ENCODE measurements at places on chromosomes 12 and 14.

- no peak for DNase-seq
These were observed 134.1 kb upstream of the KRAS start for GRCh38 chr12:25384893-25385248.

DNA sequence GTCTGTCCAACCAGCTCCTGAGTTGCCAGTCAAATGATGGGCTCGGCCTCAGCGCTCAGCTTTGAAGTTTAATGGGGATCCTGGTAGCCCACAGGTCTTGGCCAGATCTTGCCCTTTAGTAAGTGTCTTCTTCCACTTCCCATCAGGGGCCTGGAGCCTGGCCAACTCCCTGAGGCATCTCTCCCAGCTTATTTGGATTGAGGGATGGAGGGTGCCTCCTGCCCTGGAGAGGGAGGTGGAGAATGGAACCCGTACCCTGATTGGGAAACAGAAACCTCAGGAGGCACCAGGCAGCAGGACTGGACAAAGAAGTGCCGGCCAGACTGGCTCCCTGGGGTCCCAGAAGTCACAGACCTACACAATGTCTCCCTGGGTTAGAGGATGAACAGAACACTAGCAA is 40.5 kb upstream of the LTBP2 start:
- DNase-seq: no peak

DNA sequence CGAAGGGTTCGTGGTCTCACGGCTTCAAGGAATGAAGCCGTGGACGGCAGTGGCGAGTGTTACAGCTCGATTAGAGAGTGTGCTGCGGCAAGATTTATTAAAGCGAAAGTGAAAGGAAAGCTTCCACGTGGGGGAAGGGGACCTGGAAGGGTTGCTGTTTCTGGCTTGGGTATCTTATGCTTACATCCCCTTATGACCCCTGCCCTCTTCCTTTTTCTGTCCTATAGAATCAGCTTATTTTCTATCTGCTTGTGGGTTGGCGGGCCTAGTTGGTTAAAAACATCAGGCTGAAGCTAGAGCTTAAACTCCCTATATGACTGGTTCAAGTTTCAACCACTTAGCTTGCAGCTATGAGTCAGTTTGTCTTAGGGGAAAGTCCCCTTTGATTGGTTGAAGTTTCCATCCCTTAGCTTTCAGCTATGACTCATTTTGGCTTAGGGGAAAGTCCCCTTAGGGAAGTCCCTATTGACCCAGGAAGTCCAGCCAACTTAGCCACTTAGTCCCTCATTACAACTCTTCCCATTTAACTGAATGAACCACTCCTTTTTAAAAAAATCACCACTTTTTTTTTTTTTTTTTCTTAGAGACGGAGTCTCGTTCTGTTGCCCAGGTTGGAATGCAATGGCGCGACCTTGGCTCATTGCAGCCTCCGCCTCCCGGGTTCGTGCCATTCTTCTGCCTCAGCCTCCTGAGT is 1494.7 kb upstream of the TMEM132C start:
- DNase-seq: peak; percentile 77

GRCh38 chr12:119710965-119711551 is 43.1 kb downstream of the PRKAB1 start:
- DNase-seq: no peak

DNA sequence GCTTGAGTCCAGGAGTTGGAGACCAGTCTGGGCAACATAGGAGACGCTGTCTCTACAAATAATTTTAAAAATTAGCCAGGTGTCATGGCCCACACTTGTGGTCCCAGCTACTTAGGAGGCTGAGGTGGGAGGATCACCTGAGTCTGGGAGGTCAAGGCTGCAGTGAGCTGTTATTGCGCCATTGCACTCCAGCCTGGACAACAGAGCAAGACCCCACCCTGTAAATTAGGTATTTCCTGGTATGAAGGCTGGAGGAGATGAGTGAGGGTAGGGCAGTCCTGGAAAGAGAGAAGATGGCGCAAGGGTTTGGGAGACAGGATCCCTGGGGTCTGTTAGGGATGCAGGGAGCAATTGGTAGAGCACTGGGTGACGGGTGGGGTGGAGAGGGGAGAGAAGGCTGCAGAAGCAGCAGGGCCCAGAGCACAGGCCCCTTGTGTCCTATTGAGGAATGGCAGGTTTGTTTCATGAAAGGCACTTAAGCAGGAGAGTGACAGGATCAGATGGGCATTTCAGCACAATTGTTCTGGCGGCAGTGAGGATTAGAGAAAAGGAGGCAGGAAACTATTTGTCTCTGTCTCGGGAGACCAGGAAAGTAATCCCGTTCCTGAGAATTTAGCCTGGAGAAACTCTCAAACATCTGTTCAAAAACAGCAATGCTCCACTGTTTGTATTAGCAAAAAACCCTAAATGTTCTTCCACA is 47.2 kb upstream of the KTN1 start:
- DNase-seq: no peak

DNA sequence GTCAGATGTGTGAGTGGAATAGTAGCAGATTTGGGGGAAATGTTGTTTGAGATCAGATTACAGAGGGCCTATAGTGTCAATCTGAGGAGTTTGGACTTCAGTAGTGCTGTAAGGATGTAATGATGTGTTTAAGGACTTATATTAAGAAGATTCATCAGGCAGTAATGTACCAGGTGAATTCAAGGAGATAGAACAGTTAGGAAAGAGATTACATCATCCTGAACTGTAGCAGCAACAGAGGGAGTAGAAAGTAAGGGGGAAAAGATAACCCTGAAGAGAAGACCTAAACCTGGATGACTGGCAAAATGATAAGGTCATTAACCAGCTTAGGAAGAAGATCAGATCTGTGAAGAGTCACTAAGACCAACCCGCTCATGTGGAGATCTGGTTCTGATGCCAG is 349.4 kb downstream of the PDZRN4 start:
- DNase-seq: no peak

GRCh38 chr12:71605039-71605438 is 58.6 kb downstream of the ZFC3H1 start:
- no peak for DNase-seq

GRCh38 chr14:41144370-41144769 is 462.3 kb upstream of the LRFN5 start:
- DNase-seq: no peak

DNA sequence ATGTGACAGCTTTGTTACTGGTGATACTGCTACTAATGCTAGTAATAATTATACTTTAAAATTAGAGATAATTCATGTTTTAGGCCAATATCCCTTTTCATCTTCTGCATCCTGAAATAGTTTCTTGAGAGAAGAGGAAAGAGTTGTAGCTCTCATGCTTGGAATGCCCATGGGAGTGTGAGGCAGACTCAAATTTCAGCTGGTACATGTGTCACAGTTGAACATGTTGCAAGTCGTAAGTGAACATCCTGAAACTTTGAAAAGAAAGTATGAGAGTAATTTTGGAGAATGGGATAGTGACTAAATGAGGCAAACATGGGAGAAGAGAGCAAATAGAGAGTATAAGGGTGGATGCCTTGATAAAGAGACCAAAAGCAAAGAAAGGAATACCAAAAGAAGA is 168.0 kb downstream of the TMTC3 start:
- DNase-seq: no peak

DNA sequence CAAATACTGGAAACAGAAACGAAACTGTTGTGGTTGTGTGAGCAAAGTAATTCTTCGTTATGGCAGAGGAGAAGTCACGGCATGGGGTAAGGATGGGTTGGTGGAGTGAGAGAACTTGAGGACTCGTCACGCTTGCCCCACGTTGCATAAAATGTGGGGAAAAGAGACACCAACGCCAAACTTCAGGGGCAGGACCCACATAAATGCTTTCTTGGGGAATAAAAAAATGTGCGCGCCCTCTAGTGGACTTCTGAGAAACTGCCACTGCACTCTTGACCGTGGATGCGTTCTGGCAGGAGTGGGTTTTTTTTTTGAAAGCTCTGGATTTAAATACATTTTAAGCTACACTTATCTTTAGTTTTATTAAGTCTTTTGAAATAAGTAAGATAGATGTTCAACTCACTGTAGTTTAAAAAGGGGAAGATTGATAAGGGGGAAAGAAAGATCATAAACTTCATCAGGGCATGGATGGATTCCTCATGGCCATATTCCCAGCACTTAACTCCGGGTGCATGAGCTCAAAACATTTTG is 4.1 kb upstream of the IGF1 start:
- peak; percentile 86 for DNase-seq
